ENCODE measurements at places on chromosomes 6 and 20.

- no peak for DNase-seq
Observed at GRCh38 chr6:108492131-108492766, 68.5 kb upstream of the FOXO3 start.

DNA sequence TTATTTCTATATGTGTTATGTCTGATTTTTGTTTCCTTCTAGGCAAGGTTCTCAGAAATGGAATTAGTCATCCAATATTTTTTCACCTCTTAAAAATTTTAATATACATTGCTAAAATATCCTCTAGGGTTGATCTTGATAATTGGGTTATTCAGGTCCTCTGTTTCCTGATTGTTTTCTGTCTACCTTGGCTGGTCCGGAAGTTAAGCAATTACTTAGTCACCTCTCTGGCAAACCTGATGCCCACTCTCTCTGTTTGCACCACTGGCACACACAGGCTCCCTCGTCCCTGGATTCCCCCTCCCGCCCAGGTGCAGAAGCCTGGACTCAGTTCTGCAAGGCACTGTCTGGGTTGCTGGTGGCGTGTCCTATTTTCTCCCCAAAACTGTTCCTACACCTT is 27.7 kb downstream of the CST9L start:
- DNase-seq: no peak

DNA sequence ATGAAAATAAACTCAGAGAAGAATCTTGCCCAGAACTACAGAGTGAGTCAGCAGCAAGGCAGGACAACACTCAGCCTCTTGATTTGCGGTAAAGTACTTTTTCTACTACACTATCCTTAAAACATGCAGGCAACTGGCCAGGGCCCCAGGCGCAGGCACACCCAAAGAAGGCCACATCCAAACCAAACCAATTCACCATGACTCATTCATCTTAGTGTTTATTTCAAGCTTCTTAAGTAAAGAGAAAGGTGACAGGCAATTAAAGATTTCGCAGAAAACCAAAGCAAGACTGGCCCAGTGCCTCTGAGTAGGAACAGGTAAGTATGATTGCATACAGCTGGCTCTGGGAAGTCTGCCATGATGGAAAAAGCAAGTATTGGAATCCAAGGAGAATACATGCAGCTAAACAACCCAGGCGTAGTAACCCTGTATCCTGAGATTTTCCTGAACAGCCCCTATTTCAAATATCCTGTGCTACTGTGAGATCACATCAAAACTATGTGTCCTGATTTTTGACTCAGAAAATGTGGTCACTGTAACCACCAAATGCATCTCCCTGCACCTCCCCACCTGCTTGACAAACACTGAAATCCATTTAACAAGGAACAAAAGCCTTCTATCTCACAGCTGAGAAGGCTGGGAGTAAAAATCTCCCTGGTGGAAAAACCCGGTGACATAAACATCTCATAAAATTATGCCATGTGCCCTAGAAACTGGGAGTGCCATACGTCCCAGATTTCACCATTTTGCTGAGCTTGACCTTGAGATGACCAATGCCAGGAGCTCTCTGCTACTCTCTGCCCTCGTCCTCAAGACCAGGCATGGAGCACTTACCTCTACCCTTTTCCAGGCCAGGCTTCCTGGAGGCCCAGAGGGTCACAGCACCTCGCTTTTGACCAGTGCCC is 12.4 kb downstream of the WFDC3 start:
- DNase-seq: no peak

- no peak for DNase-seq
Observed at GRCh38 chr6:151213352-151213751, 26.4 kb upstream of the AKAP12 start.

DNA sequence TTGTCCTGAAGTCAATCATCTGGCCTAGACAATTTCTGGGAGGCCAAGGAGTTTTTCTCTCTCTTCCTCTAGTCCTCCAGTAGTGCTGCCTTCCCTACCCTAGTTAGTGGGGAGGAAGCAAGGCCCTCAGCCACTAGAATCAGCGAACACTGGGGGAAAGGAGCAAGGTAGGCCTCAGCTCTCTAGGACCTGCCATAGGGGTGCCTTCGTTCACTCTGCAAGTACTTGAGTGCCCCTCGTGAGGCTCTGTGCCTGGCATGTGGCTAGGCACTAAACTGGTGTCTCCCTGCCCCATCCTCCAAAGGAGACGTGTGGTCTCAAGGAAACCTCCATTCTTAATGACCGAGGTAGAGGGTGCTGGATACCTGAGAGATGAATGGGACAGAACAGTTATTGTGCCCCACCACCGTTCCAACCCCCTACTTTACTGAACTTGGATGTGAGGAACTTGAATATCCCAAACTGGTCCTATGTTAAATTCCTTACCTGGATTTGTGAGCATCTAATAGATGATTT is 1.1 kb downstream of the DEF6 start:
- no peak for DNase-seq

DNA sequence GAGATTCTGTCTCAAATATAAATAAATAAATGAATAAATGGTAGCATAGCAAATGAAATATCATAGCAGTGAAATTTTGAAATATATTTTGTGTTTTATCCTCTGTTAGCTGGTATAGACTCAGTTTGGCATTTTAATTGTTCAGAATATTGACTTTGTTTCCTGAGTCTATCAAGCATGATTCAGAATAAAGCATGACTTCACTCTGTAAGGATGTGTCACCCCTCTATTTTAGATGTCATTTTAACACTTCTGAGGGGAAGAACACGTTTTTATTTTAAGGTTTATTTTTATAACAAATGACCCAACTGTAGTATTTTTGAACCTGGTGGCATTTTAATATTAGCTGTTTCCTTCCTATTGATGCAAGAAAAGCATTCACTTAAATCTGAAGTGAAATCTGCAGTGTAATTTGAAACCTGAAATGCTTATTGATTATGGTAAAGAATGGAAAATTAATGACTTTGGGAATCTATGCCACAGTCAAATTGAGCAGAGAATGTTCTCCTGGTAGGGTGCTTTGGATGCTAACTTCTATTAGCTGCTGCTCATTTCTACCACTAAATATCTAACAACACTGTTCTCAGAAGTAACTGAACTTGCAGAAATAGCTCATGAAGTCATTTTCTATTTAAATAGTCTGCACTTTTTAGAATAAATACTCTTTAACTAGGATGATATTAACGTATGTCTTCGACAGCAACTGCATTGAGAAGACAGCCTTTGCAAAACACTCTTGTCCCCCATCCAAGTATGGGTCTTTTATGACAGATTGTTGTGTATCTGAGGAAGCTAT is 114.2 kb downstream of the SOX4 start:
- no peak for DNase-seq

DNA sequence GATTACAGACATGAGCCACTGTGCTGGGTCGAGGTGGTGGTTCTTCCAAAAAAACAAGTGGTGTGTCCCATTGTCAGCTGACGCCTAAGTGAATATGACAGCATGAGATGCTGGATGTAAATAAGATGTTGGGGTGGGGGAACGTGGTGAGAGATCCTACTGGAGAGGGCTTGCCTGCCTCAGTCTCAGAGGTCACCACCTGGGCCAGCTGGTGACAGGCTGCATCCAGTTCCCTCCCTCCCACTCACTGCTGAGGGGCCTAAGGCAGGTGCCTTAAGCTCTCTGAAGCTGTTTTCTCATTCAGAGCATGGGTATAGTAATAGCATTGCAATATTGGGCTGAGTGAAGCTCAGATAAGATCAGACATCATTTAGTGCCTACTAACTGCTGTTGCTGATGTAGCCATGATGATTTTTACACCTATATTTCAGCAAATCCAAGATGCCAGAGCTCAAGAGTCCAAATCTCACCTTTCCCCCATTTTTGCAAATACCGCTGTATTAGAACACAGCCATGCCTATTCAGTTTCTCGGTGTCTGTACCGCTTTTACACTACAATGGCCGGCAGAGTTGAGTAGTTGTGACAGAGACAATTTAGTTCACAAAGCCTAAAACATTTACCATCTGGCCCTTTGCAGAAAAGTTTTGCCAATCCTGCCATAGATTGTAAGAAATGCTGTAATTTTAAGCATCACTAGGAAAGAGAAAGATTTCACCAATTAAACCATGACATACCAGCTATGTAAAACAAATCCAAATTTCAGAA is 171.3 kb downstream of the ANKRD60 start:
- no peak for DNase-seq

DNA sequence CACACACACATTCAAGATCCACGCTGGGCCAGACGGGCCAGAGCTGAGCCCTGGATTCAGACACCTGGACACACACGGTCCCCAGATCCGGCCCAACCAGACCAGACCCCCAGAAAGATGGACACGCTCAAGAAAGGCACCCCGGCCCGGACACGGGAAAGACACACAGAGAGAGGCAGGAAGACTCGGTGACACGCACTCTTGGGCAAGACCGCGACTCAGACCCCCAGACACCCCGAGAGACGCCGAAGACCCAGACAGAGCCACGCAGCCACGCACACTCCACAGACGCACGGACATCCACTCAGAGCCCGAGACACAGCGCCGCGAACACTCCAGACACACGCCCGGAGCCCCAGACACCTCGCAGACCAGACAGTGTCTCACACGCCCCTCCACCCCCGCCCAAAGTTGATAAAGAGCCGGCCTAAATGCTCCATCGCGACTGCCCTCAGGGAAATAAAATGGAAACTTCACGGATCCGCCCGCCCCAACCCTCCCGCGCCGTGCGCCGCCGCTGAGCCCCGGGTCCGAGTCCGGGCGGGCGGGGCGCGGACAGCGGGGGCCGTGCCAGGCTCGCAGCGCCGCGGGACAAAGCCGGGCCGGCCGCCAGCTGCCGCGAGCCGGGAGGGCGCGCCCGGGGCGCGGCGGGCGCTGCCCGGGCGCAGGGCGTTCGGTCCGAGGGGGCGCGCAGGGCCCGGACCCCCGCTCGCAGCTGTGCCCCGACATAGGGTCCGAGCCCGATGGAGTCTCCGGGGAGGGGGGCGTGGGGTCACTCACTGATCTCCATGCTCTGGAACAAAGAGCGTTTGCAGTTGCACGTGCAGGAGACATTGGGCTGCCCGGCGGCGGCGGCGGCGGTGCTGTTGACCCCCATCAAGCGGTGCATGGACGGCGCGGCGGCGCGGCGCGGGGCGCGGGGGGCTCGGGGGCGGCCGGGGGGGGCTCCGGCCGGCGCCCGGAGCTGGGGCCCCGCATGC is 831 bp downstream of the PMEPA1 start:
- no peak for DNase-seq

DNA sequence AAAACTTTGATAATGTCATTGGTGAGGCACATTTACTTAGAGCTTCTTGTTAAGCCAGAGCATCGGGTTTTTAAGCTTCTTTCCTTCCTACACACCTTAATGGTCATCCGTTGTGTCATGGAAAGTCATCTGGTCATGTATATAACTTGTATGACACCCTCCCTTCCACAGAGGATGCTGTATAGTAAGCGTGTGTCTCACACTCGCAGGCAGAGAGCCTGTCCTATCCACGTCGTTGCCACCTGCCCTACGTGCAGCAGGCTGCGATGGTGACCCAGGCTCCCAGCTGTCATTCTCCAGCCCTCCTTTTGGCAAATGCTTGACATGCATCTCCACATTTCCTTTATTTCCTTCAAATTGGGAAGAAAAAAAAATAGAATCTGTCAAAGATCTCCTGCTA is 85.6 kb downstream of the MYB start:
- no peak for DNase-seq

All from cortex of kidney (tissue), 1 donor.